Skin of body (tissue), 3 donors: ENCODE measurements at places on chromosomes 2 and 18. TPM values are rescaled to one million over a fixed set of nuclear protein-coding genes. Genes with fewer than 3 reads are reported as not detected.

DNA sequence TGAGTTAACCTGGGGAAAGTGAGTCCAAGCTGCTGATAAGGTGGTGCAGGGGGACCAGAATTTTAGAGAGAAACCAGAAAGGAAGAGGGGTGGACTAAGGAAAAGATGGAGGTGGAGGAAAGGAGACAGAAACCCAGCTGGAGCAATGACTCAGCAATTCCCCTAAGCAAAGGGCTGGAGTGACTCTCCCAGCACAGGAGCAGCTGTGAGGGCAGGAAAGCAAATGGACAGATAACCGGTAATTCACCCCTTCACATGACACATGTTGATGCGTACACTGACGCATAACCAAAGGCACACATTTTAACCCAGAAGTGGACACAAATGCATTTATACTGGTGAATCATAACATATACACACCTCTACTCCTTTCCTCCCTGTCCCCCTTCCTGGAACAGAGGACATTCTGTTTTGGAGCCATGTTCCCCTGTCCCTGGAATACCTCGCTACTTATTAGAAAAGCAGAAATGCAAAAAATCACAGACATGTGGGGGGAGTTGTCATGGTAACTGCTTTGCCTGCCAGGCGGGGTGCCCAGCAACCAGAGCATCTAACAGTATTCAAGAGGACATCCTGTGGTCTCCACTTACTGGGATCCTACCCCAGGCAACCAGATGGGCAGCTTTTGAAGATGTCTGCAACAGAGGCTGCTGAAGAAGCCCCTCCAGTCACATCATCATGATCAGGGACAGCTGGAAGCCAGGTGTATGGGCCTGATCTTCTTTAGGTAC lies 4.7 kb downstream of the CDK5R2 start:
- DNase-seq = no peak

Gene OLA1
- 76.2 TPM for total RNA-seq

GRCh38 chr2:49490710-49491109 lies 336.4 kb upstream of the FSHR start:
- no peak for DNase-seq

- no peak for DNase-seq
Measured at GRCh38 chr2:182891611-182892010, 25.2 kb upstream of the FRZB start.

GRCh38 chr2:14756981-14757657 lies 124.6 kb downstream of the LRATD1 start:
- no peak for DNase-seq
